ENCODE measurements at places on chromosomes 3 and 15.
A peak's percentile ranks its signal among the peaks of the same experiment; 100 is the strongest.

DNA sequence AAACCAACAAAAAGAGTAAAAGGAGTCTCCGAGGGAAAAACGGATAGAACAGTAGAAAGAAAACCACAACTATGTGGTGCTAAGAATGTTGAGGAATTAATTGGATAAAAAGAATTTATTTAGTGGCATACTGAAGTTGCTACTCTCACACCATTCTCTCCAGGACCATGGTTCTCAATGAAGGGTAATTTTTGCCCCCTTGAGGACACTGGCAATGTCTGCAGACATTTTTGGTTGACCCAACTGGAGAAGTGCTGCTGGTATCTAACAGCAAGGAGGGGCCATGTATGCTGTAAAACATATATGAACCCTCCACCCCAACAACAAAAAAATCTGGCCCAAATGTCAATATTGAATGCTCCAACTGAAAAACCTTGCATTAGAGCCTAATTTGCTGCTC lies 85.9 kb upstream of the CSPG5 start:
- DNase-seq, result no peak

DNA sequence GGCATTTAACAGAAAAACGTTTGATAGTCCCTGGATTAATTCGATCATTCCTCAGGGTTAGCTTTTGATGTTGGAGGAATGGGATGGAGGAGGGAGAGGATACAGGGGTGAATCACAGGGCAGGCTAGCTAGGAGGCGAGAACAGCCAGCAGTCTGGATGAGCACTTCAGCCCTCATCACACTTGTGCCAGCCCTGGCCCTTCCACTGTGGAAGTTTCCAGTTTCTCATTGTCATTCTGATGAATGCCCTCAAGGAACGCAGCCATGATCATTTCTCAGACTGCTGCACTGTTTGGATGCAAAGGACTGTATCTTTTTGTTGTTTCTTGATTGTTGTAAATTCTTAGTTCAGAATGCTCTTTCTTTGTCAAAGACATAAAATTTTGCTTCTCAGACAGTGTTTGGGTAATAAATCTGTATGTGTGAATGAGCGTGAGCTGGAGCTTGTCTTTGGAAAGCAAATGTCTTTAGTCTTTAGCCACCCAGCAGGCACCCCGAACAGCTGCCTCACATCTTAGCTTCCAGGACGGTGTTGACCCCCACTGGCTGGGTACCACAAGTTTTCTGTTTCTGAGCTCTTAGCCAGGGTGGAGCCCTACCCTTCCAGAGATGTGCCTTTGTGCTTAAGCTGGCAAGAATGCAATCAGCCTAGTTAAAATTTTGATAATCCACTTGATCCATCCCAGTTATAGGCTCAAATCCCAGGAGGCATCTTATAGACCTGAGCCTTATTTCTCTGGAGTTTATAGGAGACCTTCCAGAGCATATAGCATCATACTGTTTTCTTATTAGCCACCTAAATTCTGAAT lies 121.1 kb downstream of the PDCD6IP start:
- DNase-seq, result no peak

- no peak for DNase-seq
These were observed 81.2 kb upstream of the RAP2B start for GRCh38 chr3:153080778-153081240.

DNA sequence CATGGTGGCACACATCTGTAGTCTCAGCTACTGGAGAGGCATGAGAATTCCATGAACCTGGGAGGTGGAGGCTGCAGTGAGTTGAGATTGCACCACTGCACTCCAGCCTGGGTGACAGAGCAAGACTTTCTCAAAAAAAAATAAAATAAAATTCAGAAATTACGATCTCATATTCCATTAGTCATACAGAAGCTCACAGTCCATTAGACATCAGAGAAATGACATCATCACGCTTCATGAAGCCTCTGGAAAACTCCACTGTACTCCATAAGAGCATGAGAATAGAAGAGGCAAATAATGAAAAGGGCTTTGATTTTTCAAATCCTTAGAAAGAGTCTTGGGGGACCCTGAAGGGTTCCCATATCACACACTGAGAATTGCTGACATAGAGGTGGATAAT lies 145.0 kb upstream of the MITF start:
- DNase-seq, result no peak

DNA sequence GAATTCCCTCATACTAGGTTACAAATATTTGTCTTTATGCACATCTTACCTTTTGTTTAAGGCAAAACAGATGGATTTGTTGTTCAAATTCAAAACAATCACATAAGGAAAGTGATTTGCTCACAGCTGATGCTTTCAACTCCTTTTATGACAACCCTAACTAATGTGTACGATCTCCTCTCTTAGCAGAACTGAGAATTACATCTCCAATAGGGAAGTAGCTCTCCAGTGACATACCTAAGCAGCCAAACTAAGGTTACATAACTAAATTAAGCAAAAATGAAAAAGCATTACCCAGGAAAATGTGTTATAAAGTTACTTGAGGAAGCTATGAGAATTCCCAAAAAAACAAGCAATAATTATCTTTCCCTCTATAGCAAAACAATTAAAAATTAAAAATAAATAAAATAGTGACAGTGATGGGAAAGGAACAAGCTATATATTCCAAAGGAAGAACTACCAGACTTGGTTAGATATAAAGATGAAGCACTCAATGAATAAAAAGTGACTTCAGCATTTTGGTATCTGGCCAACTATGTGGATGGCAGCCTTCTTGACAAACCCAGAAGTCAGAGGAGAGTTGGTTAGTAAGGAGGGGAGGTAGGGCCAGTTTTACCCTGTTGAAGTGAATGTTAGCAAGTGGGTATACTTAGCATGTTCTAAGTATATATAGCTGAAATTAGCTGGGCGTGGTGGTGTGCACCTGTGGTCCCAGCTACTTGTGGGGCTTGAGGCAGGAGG lies 32.4 kb downstream of the PEAK1 start:
- DNase-seq, result no peak

DNA sequence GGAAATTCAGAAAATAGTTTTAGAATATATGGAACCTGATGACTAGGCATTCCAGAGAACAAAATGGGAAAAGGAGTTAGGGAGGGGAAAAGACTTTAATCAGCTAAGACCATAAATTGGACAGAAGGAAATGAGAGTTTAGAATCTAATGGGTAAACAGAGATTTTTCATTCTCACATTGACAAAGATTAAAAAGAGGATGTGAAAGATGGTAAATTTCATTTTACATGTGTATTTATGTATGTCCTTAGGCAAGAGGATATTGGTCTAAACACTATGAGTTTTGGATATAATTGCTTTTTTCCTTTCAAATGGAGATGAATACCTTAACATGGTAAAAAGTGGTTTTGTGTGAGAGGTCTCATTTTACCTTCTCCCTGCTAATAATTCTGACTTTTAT lies 1021.9 kb downstream of the NSUN3 start:
- DNase-seq, result no peak

GRCh38 chr3:134326760-134327593 lies 47.3 kb downstream of the AMOTL2 start:
- no peak for DNase-seq

DNA sequence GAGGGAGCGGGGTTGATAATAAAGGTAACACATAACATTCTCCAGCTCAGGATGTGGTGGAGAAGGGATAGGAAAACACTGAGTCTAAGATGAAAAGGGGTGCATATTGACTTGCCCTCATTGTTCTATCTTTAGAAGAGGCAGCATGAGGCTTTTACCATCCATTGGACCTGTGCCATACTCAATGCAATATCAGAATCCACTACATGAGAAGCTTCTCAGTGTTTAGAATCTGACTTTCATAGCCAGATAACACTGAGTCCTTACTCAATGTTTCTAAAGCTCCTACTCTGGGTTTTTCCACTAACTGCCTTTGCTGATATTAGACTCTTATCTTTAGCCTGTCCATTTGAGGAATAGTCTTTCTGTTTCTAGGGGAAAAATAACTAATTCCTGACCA lies 24.3 kb upstream of the GADL1 start:
- DNase-seq, result no peak

DNA sequence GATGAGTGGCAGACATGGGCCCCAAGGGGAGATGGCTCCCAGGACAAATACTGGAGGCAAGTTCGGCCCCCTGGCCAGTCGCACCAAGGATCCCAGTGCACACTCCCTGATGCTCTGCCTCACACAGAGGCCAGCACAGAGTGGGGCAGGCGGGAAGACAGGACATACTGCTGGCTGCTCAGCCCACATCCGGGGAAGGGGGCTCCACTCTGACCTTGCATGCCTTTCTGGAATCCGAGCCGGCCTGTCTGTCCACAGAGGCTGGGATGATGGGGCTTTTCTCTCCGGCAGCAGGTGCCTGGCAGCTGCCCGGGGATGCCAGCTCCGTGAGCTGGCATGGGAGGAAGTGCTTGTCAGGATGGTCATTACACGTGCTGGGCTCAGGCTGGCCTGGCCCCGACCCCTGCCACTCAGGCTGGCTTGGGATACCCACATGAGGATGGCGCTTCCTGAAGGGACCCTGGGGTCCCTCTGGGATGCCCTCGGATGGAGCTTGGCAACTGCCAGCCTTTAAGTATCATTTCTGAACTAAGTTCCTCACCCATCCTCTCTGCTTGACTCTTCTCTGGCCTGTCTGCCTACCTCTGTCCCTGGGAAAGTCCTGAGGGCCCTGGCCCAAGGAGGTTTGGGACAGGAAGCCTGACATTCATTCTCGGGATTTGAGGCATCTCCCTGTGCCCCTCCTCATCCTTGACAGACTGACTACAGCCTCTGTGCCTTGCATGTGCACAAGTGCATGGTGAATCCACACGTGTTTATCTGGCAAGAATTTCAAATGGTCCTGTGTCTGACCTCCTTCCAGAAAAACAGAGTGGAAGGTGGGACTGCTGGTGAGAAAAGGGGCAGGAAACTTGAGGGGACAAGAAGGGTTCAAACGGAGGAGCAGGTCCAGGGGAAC lies 46.5 kb downstream of the EXOG start:
- no peak for DNase-seq

GRCh38 chr3:100216713-100217112 lies 44.1 kb upstream of the TBC1D23 start:
- DNase-seq, result no peak

- DNase-seq, result peak; percentile 65
These were observed 2.4 kb upstream of the CFAP91 start for GRCh38 chr3:119700269-119700919.

- DNase-seq, result no peak
These were observed 253.2 kb downstream of the NR2F2 start for GRCh38 chr15:96583671-96584070.

DNA sequence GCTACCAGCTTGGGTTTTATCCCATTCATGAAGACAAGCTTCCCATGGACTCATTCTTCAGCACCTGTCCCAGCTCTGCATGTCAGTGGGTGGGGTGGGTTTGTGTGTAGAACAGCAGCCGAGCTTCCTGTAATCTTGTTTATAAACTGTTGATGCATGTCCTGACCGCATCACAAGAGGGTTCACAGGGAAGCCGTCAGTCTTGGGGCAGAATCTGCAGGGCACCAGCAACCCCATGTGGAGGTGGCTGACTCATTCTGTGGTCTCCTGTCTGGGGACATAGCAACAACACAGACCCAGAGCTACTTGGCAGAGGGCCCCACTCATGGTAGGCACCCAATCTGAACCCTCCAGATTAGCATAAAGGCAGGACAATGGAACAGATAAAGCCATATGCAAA lies 35.6 kb downstream of the DAPK2 start:
- peak; percentile 89 for DNase-seq

- peak; percentile 42 for DNase-seq
These were observed 4.9 kb downstream of the HDAC11 start for GRCh38 chr3:13484851-13485590.

DNA sequence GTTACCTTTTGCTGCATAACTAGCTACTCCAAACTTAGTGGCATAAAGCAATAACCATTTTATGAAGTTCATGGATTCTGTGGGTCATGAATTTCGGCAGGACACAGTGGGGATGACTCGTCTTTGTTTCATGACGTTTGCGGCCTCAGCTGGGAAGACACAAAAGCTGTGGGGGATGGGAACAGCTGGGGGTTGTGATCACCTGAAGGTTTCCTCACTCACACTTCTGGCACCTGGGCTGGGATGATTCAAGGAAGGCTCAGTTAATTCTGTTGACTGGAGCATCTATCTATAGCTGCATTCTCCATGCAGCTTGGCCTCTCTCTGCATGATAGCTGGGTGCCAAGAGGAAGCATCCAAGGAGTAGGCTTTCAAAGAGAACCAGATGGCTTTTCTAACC lies 332.8 kb downstream of the ULK4 start:
- DNase-seq, result no peak

DNA sequence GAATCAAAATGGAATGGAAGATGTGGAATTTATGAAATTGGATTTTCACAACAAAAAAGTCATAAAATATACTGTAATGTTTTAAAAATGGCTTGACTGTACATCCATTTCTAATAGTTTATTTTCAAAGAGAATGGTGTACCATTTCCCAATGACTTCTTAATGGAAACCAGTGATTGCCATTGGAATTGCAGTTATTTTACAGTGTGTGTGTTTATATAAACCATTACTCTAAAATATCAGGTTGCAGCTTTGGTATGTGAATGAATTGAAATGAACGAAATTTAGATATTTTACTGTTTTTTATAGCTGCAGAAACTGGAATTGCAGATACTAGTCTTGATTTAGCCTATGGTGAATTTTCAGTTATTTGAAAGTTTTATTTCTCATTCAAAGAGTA lies 165.6 kb downstream of the UBE2E2 start:
- no peak for DNase-seq

GRCh38 chr3:45991341-45991740 lies 4.3 kb downstream of the FYCO1 start:
- no peak for DNase-seq

GRCh38 chr15:93366387-93367100 lies 277.5 kb upstream of the RGMA start:
- no peak for DNase-seq

- peak; percentile 36 for DNase-seq
These were observed 11.0 kb upstream of the KNG1 start for GRCh38 chr3:186705882-186706780.

DNA sequence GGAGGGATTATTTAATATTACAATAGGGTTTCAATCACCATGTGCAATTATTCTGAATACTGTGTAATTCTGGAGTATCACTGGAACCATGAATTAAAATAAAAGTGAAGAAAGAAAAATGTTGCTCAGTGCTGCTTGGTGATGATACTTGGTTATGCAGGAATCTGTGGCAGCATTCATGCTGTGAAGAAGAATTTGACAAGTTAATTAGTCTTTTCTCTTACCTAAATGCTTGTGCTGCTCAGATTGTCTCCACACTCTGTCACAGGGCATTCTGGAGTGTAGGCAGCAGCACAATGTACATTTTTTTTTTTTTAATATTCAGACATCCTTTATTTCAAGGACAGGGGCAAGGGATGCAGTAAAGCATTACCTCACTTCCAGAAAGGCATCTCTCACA lies 749.3 kb upstream of the CADM2 start:
- no peak for DNase-seq

GRCh38 chr3:122263058-122263457 lies 62.0 kb upstream of the CSTA start:
- DNase-seq, result no peak

- DNase-seq, result no peak
These were observed 4.5 kb upstream of the CLN6 start for GRCh38 chr15:68234060-68234459.
